ENCODE measurements at places on chromosomes 5 and 9. TPM values are rescaled to one million over a fixed set of nuclear protein-coding genes. Genes with fewer than 3 reads are reported as not detected.
A peak's percentile ranks its signal among the peaks of the same experiment; 100 is the strongest.

The PARP8 gene
- 204 TPM for total RNA-seq

The WDR38 gene
- not detected for total RNA-seq

The STX17 gene
- 33.2 TPM for total RNA-seq

The MCTP1 gene
- 14.8 TPM for total RNA-seq

The PRLR gene
- total RNA-seq, result not detected

The ANKS6 gene
- total RNA-seq, result 10.0 TPM

The ARAP3 gene
- total RNA-seq, result 3.2 TPM

The GRK6 gene
- total RNA-seq, result 232 TPM

DNA sequence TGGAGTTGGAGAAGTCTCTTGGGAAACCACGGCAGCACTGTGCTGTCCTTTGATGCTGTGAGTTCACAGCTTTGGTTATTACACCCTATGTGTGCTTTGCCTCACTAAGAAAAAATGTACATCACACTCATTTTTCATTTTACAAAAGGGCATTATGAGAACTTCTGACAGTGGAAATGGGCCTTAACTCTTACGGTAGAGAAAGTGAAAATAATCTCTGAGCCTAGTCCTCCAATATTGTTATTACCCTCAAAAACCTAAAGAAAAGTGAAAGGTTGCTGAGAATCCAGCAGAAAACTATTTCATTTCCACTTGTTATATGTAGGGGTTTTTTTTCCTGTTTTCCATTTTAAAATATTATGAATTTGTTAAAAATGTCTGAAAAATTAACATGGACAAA, 8.2 kb upstream of the OR13D1 start:
- peaks cover 4% of the 10 kb centered on the region for H3K4me1 ChIP-seq
- no peak overlapping the region for H3K27ac ChIP-seq
- H3K4me3 ChIP-seq, result no peak overlapping the region
- no peak for DNase-seq
- H3K27me3 ChIP-seq, result no peaks in the 10 kb centered on the region

GRCh38 chr5:170423692-170424091, 34.5 kb upstream of the KCNMB1 start:
- no peak overlapping the region for H3K4me3 ChIP-seq
- peaks cover 45% of the 10 kb centered on the region for H3K27me3 ChIP-seq
- no peak overlapping the region for H3K27ac ChIP-seq
- DNase-seq, result no peak
- peaks cover 6% of the 10 kb centered on the region for H3K4me1 ChIP-seq
- peaks cover 2% of the 10 kb centered on the region for H3K36me3 ChIP-seq

- DNase-seq, result no peak
- no peaks in the 10 kb centered on the region for H3K27me3 ChIP-seq
- H3K27ac ChIP-seq, result no peak overlapping the region
- H3K4me1 ChIP-seq, result no peaks in the 10 kb centered on the region
- H3K36me3 ChIP-seq, result peaks cover 2% of the 10 kb centered on the region
Observed at GRCh38 chr9:69273161-69273560, 51.9 kb upstream of the ENTREP1 start.

GRCh38 chr5:167205881-167206280, 1085.6 kb upstream of the WWC1 start:
- H3K27me3 ChIP-seq, result no peaks in the 10 kb centered on the region
- DNase-seq, result no peak
- H3K4me3 ChIP-seq, result no peak overlapping the region

- H3K4me3 ChIP-seq, result no peak overlapping the region
- peaks cover 38% of the 10 kb centered on the region for H3K27me3 ChIP-seq
- no peak for DNase-seq
Observed at GRCh38 chr9:124513376-124513994, 6.3 kb upstream of the NR5A1 start.

- DNase-seq, result no peak
- peak overlapping the region; percentile 79 for H3K4me3 ChIP-seq
- H3K36me3 ChIP-seq, result peaks cover 10% of the 10 kb centered on the region
- peak overlapping the region; percentile 70 for H3K27ac ChIP-seq
- H3K27me3 ChIP-seq, result peaks cover 29% of the 10 kb centered on the region
- peaks cover 53% of the 10 kb centered on the region for H3K4me1 ChIP-seq
Observed at GRCh38 chr5:10632110-10632761, 68.4 kb downstream of the ANKRD33B start.

DNA sequence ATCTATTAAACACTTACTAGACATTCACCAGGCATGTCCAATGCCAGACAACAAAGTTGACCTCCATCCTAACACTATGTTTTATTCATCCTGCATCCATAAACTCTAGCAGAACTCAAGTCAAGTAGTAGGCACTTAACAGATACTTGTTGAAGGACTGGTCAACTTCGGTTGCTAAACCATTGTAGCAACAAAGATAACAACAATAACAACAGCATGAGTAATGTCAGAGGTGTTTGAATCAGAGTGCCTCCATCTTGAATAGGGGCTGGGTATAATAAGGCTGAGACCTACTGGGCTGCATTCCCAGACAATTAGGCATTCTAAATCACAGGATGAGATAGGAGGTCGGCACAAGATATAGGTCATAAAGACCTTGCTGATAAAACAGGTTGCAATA, 180.5 kb upstream of the ZNF462 start:
- no peak for DNase-seq
- H3K4me3 ChIP-seq, result no peak overlapping the region
- H3K36me3 ChIP-seq, result no peaks in the 10 kb centered on the region
- H3K4me1 ChIP-seq, result no peaks in the 10 kb centered on the region
- H3K27ac ChIP-seq, result no peak overlapping the region

DNA sequence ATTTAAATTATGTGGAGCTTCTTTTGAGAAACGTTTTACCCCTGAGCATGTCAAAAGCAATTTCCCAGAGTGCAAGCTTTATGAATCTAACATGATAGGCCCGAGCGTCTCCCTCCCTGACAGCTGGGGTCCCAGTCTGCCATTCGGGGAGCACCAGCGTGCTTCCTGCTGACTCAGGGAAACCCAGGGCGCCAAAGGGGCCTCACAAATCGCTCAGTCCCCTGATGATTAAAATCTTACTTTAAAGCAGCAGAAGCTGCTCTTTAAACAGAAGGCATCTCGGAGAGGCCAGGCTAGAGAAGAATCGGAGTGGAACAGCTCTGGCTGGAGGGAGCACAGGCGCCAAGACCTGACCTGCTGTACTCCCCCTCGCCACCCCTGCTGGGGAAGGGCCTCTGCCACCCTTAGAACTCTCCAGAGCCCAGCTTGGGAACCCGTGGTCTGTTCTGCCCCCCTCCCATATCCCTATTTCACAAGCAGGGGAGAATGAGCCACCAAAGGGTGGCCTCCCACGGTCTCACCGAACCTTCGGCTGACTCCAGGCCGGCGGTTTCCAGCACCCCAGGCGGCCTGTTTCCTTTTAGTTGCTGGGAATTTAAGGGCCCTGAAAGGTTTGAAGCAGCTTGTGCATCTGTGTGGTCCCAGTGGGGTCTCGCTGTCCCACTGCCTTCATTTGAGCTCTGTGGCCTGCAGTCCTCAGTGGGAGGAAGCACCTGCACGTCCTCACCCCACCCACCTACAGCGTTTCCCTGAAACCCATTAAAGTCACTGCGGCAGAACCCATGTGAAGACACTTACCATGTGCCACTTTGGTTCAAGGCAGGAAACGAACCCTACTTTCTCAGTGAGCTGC, 147.6 kb downstream of the COL23A1 start:
- no peaks in the 10 kb centered on the region for H3K4me1 ChIP-seq
- peaks cover 47% of the 10 kb centered on the region for H3K27me3 ChIP-seq
- H3K4me3 ChIP-seq, result no peak overlapping the region

DNA sequence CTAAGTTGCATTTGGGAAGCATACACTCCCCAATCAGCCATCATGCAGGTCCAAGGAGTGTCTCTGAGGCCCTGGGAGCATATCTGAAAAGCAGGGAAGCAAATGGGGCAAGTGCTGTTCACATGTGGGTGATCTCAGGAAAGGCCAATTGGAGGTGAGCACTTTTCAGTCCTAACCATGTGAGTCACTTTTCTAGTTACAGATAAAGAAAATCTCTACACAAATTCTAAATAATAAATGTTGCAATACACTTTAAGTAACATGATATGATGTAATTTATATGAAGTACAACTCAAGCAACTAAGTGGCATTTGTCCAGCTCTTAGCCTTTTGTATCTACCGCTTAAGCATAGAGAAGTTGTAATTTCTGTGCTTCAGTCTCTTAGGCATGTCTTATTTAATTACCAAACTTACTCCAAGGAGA, 18.4 kb downstream of the ADAMTS16 start:
- H3K36me3 ChIP-seq, result no peaks in the 10 kb centered on the region
- no peak overlapping the region for H3K4me3 ChIP-seq
- H3K27me3 ChIP-seq, result no peaks in the 10 kb centered on the region
- no peak for DNase-seq
- peaks cover 3% of the 10 kb centered on the region for H3K4me1 ChIP-seq
- no peak overlapping the region for H3K27ac ChIP-seq

DNA sequence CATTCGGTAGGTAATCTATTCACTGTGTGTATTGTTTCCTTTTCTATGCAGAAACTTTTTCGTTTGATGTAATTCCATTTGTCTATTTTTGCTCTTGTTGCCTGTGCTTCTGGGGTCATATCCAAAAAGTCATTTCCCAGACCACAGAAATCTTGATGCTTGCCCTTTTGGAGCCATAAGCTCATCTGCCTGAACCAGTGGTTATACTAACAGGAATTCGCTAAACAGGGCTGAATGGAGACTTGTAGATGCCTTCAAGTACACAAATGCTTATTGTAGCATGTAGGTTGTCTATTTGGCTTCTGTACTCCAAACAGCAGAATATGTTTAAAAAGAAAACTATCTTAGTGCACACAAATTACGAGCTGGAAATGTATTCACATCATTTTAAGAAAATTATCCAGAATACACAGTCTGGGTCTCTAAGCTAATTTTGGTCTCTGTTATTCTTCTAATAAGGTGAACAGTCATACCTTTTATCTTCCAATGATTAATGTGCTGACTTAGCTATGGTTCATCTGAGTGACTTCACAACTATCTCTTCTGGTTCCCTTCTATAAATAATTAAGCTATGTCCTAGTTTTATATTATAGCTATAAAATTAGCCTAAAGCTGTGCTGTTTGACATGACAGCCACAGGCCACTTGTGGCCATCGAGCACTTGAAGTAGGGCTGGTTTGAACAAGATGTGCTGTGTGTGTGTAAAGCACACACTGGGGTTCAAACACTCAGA, 87.6 kb downstream of the DAPK1 start:
- no peak overlapping the region for H3K4me3 ChIP-seq
- H3K27me3 ChIP-seq, result peaks cover 25% of the 10 kb centered on the region
- DNase-seq, result no peak
- no peaks in the 10 kb centered on the region for H3K36me3 ChIP-seq

GRCh38 chr9:96150324-96151227, 151.4 kb downstream of the HSD17B3 start:
- H3K4me1 ChIP-seq, result peaks cover 20% of the 10 kb centered on the region
- peak overlapping the region; percentile 69 for H3K4me3 ChIP-seq
- DNase-seq, result no peak
- no peaks in the 10 kb centered on the region for H3K36me3 ChIP-seq

DNA sequence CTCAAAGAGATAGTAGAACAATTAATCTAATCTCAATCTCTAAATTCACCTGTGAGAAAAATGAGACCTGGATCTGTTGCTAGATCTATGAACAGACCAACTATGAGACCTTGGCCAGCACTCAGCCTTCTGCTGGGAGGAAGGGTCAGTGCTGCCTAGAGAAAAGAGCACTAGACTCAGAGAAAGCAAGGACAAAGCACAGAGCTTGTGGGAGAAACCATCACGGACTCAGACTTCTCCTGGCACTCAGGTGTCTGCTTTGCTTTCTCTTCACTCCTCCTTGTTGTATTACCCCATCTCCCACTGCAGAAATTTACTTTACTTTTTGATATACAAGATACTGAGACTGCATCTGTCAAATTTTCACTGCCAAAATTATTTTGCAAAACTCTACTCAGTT, 890.0 kb upstream of the NUDT12 start:
- DNase-seq, result no peak
- H3K4me1 ChIP-seq, result no peaks in the 10 kb centered on the region
- H3K4me3 ChIP-seq, result no peak overlapping the region

DNA sequence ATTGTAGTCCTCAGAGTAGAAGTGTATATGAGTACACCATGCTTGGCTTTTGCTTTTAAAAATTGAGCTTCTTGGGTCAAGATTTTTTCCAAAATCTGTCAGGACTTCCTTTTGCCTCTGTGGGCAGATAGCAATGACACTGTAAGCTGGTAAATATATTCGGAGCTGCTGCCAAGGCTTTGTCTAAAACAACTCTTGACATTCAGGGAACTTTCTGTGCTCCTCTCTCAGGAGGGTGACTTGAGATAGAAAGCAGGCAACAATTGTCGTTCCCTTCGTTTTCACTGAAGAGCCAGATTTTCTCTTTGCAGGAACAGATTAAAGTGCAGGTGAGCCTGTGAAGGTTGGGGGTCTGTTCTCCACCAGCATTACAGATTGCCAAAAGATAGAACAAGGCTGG, 230.5 kb downstream of the MAST4 start:
- H3K27ac ChIP-seq, result no peak overlapping the region
- H3K27me3 ChIP-seq, result no peaks in the 10 kb centered on the region
- H3K36me3 ChIP-seq, result no peaks in the 10 kb centered on the region
- no peak overlapping the region for H3K4me3 ChIP-seq

DNA sequence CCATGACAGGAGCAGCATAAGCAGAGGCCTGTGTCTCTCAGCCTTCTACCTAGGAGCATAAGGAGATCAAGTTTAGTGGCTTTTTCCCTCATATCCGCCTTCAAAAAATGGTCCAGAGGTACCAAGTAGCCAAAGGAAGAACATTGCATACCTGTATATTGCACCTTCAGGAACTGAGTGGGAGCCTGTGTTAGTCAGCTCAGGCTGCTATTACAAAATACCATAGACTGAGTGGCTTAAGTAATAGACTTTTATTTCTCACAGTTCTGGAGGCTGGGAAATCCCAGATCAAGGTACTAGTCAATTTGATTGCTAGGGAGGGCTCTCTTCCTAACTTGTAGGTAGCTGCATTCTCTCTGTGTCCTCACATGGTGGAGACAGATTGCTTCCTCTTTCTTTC, 597.4 kb upstream of the PTGER4 start:
- no peak for DNase-seq
- H3K36me3 ChIP-seq, result peaks cover 2% of the 10 kb centered on the region
- peaks cover 12% of the 10 kb centered on the region for H3K27me3 ChIP-seq
- no peak overlapping the region for H3K4me3 ChIP-seq
- H3K27ac ChIP-seq, result no peak overlapping the region

GRCh38 chr9:136265561-136266355, 20.1 kb upstream of the QSOX2 start:
- peaks cover 4% of the 10 kb centered on the region for H3K4me1 ChIP-seq
- no peak for DNase-seq
- H3K27me3 ChIP-seq, result no peaks in the 10 kb centered on the region
- no peaks in the 10 kb centered on the region for H3K36me3 ChIP-seq

GRCh38 chr9:89384783-89385182, 66.5 kb downstream of the SECISBP2 start:
- H3K27me3 ChIP-seq, result no peaks in the 10 kb centered on the region
- peaks cover 18% of the 10 kb centered on the region for H3K4me1 ChIP-seq
- peak overlapping the region; percentile 88 for H3K27ac ChIP-seq
- H3K36me3 ChIP-seq, result no peaks in the 10 kb centered on the region
- peak overlapping the region; percentile 50 for H3K4me3 ChIP-seq
- DNase-seq, result no peak

DNA sequence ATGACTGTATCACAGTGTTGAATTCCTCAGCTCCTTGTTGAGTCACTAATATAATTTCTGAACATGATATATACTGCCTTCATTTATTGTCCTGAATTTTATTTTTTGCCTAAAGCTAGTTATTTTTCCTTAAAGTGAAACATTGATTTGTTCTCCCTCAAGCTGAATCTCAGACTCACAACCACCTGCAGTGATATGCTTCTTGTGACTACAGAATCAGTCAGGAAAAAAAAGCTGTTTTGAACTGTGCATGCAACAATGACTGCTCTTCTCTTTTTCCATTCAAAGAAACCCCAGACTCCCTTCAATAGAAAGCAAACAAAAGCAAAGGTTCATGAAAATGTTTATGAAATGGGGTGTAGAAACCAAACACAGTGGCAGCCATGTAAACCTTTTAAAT, 470.2 kb upstream of the CHD1 start:
- H3K36me3 ChIP-seq, result no peaks in the 10 kb centered on the region
- no peaks in the 10 kb centered on the region for H3K4me1 ChIP-seq
- H3K27ac ChIP-seq, result no peak overlapping the region
- H3K4me3 ChIP-seq, result no peak overlapping the region
- H3K27me3 ChIP-seq, result no peaks in the 10 kb centered on the region

All from T-helper 17 cell (primary cell).